ENCODE measurements at places on chromosomes 7 and 10. TPM values are rescaled to one million over a fixed set of nuclear protein-coding genes. Genes with fewer than 3 reads are reported as not detected.

DNA sequence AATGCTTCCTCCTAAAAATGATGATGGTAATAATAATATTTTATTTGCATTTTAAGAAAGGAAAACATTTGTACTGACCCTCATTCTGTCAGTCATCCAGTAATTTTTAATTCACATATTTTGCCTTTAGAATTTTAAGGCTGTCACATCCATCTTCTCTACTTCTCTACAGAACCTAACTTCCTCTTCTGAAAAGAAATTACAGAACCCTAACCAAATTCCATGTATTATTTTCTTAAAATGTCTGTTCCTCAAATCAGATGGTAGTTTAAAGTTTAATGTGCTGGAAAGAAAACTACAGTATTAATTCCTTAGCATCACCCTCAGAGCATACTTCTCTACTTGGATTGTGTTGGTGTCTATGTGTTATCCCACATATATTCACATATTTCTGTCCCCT lies 9.0 kb downstream of the PIK3CG start:
- no peaks in the 10 kb centered on the region for H3K27me3 ChIP-seq
- DNase-seq, result no peak
- peaks cover 75% of the 10 kb centered on the region for H3K36me3 ChIP-seq
- H3K27ac ChIP-seq, result no peak overlapping the region
- H3K4me3 ChIP-seq, result no peak overlapping the region
- peaks cover 75% of the 10 kb centered on the region for H3K4me1 ChIP-seq

DNA sequence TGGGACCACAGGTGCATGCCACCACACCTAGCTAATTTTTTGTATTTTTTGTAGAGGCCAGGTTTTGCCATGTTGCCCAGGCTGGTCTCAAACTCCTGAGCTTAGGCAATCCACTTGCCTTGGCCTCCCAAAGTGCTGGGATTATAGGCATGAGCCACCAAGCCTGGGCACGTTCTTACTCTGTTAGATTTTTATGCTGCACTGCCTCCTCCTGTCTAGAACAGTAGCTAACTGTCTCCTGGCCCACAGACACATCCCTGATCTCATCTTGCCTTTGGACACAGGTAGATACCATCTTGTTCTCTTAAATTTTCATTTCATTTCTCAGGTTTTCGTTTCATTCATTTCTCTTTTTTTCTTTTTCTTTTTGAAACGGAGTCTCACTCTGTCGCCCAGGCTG lies 41.1 kb downstream of the BLVRA start:
- no peak overlapping the region for H3K4me3 ChIP-seq
- no peaks in the 10 kb centered on the region for H3K4me1 ChIP-seq
- no peak for DNase-seq
- H3K27me3 ChIP-seq, result no peaks in the 10 kb centered on the region

- no peaks in the 10 kb centered on the region for H3K36me3 ChIP-seq
- H3K4me3 ChIP-seq, result peak overlapping the region; percentile 32
- DNase-seq, result no peak
- H3K27ac ChIP-seq, result no peak overlapping the region
- H3K4me1 ChIP-seq, result peaks cover 24% of the 10 kb centered on the region
Observed at GRCh38 chr10:33005322-33006301, 47.6 kb upstream of the ITGB1 start.

GRCh38 chr10:12701696-12702095 lies 299.8 kb downstream of the CCDC3 start:
- H3K4me3 ChIP-seq, result no peak overlapping the region
- peak overlapping the region; percentile 41 for H3K27ac ChIP-seq
- no peaks in the 10 kb centered on the region for H3K27me3 ChIP-seq

DNA sequence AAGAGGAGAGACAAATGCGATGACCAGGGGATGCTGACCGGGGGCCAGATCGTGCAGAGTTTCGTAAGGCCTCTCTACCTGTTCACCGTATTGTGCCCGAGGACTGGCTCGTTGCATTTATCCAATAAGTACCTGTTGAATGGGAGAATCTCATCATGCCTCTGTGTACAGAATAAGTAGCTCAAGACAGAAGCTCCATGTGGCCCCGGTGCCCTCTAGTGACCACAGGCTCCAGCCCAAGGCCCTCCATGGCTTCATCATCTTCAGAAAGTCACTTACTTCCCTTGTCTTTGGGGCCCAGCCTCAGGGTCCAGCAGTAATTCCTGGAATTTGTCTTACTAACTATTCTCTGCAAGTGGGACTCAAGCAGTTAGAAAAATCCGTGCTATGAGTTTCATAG lies 151.0 kb downstream of the CHN2 start:
- no peak overlapping the region for H3K4me3 ChIP-seq
- no peaks in the 10 kb centered on the region for H3K36me3 ChIP-seq
- DNase-seq, result no peak
- peaks cover 17% of the 10 kb centered on the region for H3K27me3 ChIP-seq

DNA sequence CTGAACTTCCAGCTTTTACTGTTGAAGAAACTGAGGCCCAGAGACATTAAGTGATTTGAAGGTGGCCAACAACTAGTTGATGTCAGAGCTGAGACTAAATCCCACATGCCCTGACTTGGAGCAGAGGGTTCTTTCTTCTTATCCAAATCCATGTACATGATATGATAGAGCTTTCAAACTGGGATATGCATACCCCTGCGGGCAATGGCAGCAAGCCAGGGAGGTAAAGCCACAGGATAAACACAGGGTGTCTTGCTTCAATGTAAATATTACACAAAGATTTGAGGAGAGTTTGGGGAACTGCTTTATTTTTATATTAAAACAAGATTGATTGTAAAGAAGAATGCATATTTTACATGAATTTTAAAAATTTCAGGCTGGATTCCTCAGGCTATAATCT lies 2.3 kb upstream of the LRRC72 start:
- no peaks in the 10 kb centered on the region for H3K4me1 ChIP-seq
- no peaks in the 10 kb centered on the region for H3K36me3 ChIP-seq
- H3K27ac ChIP-seq, result no peak overlapping the region
- no peak overlapping the region for H3K4me3 ChIP-seq

- DNase-seq, result peak; percentile 21
- no peaks in the 10 kb centered on the region for H3K36me3 ChIP-seq
- no peak overlapping the region for H3K27ac ChIP-seq
- peaks cover 11% of the 10 kb centered on the region for H3K4me1 ChIP-seq
- peaks cover 7% of the 10 kb centered on the region for H3K27me3 ChIP-seq
Observed at GRCh38 chr10:79608505-79609375, 2.0 kb upstream of the SFTPA1 start.

- no peak overlapping the region for H3K27ac ChIP-seq
- H3K4me1 ChIP-seq, result no peaks in the 10 kb centered on the region
- no peak overlapping the region for H3K4me3 ChIP-seq
- DNase-seq, result no peak
Observed at GRCh38 chr7:80641548-80641947, 3.1 kb downstream of the CD36 start.

DNA sequence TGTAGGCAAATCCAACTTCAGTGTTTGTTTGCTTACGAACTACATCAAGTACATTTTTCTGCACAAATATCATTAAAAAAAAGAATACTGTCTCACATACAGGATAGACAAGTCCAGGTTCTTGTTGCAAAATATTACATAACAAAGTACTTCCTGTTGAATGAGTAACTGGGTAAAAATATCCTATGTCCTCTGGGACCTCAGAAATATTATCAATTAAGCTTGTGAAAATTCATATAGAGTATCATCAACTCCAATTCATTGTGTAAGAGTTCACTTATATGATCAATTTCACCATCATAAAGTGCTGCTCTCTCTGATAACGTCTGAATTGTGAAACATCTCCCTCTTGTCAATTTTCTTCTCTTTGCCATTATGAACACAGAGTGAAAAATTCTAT lies 22.6 kb downstream of the HERC4 start:
- no peak for DNase-seq
- H3K4me1 ChIP-seq, result peaks cover 20% of the 10 kb centered on the region
- no peak overlapping the region for H3K27ac ChIP-seq
- H3K27me3 ChIP-seq, result no peaks in the 10 kb centered on the region

Gene SPDYE16
- total RNA-seq, result not detected

Gene FHIP2A
- 29.0 TPM for total RNA-seq

Gene CYP2E1
- 0.52 TPM for total RNA-seq

All from activated T-helper 1 cell treated with anti-CD3 and anti-CD28 coated beads, Interleukin-12 subunit alpha, Interleukin-12 subunit beta, Interleukin-2, Interleukin-4 antibody, amounts not matched to agents 30 ng/mL and 10 ng/mL and 1 ng/mL, durations not matched to agents 14 hours and 24 hours and 36 hours (primary cell).